ENCODE measurements at places on chromosomes 1 and 21.

DNA sequence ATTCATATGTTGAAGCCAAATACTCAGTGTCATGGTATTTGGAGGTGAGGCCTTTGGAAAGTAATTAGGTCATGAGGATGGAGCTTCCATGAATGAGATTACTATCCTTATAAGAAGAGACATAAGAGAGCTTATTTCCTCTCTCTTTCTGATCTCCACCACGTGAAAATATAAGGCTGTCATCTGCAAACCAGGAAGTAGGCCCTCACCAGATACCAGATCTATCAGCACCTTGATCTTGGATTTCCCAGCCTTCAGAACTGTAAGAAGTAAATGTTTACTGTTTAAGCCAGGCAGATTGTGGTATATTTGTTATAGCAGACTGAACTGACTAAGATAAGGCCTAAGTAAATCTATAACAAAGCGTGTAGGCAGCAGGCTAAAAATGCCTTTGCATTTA, 25.3 kb downstream of the RBM11 start:
- DNase-seq, result no peak

GRCh38 chr1:91725989-91726721, 159.8 kb downstream of the TGFBR3 start:
- no peak for DNase-seq

- no peak for DNase-seq
These were observed 339 bp upstream of the RNPC3 start for GRCh38 chr1:103525114-103525606.

- no peak for DNase-seq
These were observed 37.0 kb downstream of the ARHGEF10L start for GRCh38 chr1:17576519-17576853.

- peak; percentile 54 for DNase-seq
These were observed 633.8 kb downstream of the PTPRC start for GRCh38 chr1:199272628-199273086.

DNA sequence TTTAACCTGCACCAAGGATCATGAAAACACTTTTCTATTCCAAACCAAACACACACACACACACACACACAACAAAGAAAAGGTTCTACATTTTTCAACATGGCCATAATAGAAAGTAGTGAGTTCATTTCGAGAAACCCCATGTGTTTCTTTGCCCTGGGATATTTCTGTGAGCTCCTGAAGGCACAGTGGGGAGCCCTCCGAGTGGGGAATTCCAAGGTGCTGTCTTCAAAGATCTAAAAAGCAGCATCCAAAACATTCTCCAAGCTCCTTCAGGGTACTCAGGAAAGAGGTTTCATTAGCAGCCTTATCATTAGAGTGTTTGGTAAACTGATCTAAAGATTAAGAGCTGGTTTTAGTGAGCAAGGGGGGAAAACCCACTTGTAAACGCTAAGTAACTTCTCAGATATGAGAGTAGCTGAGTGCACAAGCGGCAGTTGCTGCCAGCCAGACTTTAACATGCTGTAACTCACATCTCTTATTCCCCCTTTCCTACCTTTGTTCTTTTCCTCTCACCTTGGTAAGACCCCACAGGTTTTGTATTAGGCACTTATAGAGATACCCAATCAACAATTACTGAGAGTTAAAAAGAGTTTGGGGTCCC, 38.3 kb downstream of the ZC3H11B start:
- no peak for DNase-seq

DNA sequence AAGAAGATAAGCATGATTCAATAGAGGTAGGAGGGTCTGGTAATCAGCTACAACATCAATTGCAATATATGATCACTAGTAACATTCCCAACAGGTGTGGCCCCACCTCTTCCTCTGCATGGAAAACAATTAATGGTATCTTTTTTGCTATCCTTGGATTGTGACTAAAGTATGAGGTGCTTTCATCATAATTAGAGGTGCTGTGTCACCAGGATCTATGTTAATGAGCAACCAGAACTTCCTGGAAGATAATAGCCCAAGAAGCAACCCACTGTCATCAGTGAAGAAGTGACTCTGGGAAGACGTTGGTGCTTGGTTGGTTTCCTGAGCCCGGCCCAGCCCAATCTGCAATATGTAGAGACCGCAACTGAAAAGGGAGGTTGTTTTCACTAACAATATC, 167.2 kb downstream of the SETD4 start:
- DNase-seq, result no peak

DNA sequence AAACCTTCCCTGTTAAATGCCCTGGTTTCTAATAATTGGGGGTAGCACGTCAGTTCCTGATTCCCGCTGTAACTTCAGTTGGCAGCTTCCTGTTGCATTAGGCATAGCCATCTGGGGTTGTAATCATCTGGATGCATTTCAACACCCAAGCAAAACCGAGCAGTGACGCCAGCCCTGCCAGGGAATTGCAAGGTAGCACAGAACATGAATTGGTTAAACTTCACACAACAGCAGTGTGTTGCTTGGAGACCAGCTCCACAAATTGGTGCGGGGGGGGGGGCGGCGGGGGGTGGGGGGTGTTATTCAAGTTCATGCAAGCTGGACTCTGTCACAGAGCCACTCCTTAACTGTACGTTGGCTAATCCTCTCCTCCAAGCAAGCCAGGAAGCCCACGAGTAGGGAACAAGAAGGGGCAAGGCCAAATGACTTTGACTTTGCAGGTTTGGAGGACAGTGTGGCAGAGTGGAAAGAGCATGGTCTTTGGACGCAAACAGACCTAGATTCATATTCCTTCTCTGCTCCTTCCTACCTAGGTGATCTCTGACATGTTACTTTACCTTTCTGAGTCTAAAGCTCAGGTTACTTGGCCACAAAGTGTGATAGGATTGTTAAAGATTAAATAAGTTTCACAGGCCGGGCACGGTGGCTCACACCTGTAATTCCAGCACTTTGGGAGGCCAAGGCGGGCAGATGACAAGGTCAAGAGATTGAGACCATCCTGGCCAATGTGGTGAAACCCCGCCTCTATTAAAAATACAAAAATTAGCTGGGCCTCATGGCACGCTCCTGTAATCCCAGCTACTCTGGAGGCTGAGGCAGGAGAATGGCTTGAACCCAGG, 4.7 kb downstream of the LAX1 start:
- no peak for DNase-seq

DNA sequence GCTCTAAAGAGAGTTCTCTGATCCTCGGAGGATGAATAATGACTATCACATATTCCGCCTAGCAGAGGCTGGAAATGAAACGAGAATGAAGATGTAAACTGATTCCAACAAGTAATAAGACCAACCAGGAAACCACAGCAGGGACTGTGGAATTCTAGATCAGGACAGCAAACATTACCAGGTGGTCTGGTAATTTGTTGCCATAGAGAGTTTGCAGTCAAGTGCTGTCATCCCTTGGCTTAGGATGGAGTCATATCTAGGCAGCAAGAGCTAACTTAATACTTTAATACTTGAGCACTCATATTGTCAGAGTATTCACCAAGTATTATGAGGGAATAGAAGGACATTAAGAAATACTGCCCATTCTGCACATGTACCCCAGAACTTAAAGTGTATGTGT, 45.1 kb upstream of the MUTYH start:
- no peak for DNase-seq

- no peak for DNase-seq
These were observed 20.4 kb upstream of the PDE9A start for GRCh38 chr21:42632771-42633690.

- no peak for DNase-seq
These were observed 50.7 kb downstream of the SYT2 start for GRCh38 chr1:202659541-202659940.

GRCh38 chr1:30417001-30417700, 306.2 kb downstream of the MATN1 start:
- no peak for DNase-seq

DNA sequence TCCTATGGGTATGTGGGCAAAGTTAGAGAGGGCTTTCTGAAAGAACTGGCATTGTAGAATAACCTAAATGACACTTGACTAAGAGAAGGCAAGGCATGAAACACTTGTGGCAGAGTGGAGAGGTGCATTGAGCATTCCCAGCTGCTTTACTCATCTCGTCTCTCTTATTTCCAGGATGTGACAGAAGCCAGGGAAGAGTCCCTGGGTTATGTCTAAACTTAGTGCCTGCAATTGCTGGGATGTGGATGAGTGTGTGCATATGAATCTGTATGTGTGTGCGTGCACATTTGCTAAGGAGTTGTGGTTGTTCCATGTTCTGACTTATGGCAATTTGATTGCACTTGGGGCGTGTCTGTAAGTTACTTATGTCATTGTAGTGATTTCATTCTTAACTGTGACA, 1326.5 kb upstream of the B3GALT2 start:
- DNase-seq, result no peak

DNA sequence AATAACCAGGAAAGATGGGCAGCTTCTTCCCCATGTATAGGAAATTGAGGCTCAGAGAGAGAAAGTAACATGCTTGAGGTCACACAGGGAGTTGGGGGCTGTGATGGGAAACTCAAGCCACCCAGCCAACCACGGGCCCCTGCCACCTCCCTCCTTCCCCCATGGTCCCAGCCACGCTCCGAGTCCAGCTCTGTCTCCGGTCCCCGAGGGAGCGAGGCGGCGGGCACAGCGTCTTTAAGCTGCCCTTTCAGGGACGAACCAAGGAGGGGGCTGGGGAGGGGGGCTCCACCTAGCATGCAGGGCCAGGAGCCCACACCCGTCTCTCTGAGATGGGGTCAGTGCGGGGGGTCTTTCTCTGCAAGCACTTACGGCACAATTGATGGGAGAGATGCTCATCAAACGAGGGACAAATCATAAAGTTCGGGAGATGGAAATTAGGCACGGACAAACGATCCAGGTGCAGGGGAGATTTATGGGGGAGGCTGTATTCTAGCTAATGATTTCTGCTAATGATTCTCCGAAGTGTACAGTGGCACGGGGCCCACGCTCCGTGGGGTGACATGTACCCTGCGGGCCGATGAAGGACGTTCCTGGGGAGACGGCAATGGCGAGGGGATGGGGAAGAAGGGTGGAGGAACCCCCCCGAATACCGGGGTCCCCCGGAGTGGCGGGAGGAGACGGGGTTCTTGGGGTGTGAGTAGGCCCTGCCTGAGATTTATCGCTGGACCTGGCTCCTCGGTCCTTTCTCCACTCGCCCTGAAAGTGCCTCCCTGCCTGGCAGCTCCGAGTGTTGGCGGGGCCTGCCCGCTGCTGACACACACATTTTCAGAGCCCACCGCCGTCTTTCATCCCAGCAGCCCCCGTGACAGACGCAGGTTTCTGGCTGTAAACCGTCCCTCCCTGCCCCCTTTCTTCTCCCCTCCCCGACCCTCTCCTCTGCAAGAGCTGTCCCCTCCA, 31.2 kb upstream of the CASZ1 start:
- no peak for DNase-seq

GRCh38 chr1:223258751-223259198, 105.2 kb downstream of the SUSD4 start:
- DNase-seq, result no peak

GRCh38 chr1:43348809-43349593, 9.8 kb upstream of the CDC20 start:
- no peak for DNase-seq

DNA sequence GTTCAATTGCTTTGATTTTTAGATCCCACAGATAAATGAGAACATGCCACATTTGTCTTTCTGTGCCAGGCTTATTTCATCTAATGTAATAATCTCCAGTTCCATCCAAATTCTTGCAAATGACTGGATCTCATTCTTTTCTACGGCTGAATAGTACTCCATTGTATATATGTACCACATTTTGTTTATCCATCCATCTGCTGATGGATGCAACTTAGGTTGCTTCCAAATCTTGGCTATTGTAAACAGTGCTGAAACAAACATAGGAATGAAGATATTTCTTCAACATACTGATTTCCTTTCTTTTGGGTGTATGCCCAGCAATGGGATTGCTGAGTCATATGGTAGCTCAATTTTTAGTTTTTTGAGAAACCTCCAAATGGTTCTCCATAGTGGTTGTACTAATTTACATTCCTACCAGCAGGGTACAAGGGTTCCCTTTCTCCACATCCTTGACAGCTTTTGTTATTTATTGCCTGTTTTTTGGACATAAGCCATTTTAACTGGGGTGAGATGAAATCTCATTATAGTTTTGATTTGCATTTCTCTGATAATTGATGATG, 344.4 kb downstream of the KCTD3 start:
- no peak for DNase-seq

DNA sequence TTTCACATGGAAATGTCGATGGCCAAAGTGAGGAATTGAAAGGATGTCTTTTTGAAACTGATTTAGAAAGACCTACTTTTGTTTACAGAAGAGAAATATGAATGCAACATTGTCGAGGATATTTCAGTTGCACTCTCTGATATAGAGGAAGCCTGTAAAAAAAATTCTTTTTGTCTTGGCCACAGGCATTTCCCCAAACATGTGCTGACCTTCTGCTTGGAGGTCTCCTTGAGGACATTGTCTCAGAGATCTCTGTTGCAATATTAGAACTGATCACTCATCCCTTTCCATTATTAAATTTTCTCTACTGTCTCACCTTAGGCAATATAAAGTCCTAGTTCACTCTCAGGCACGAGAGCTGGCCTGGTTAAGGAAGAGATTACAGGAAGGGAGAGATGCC, 16.0 kb downstream of the S100A11 start:
- no peak for DNase-seq

DNA sequence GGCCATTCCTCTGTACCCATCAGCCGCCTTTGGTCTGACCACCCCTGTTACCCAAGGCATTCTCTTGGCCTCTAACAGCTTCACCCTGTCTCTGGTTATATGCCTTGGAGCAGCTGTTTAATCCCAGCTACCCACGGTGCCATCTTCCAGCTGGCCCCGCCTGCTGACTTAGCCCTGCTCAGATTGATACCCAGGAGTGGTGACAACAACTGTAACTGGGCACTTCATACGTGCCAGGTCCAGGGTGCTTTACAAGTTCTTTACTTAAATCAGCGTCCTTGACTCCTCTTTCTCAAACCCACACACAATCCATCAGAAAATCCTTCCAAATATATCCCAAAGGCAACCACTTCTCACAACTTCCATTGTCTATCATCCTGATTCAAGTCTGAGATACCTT, 37.2 kb upstream of the HMGB4 start:
- no peak for DNase-seq

- no peak for DNase-seq
These were observed 11.9 kb downstream of the TSPAN2 start for GRCh38 chr1:115077286-115077983.

DNA sequence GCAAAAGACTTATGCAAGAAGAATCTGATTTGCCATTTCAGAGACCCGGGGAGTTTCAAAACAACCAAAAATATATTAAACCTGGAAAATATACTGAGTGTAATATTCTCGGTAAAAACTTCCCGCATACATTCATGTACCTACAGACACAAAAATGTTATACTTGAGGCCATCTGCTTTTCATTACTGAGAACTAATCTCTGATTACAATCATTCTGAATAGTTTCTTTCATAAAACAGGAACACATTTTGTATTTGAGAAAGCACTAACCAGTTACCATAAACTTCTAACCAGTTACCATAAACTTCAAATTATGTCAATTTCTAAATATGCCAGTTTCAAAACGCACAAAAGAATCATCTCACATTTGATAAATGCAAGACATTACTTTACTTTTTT, 7.8 kb downstream of the ZNHIT6 start:
- DNase-seq, result no peak

- DNase-seq, result peak; percentile 15
These were observed 865 bp downstream of the ADPRS start for GRCh38 chr1:36089393-36090121.

GRCh38 chr1:162551969-162552683, 9.4 kb upstream of the UAP1 start:
- DNase-seq, result no peak
